PC-9 (cell line): ENCODE measurements at places on chromosomes 2 and 18. TPM values are rescaled to one million over a fixed set of nuclear protein-coding genes. Genes with fewer than 3 reads are reported as not detected.

GRCh38 chr2:158738363-158738762, 56.8 kb upstream of the DAPL1 start:
- H3K4me1 ChIP-seq, result peaks cover 31% of the 10 kb centered on the region
- no peaks in the 10 kb centered on the region for H3K36me3 ChIP-seq
- H3K4me3 ChIP-seq, result no peak overlapping the region
- no peaks in the 10 kb centered on the region for H3K27me3 ChIP-seq
- DNase-seq, result no peak

TSPYL6 gene
- not detected in 2 replicates for total RNA-seq

DNA sequence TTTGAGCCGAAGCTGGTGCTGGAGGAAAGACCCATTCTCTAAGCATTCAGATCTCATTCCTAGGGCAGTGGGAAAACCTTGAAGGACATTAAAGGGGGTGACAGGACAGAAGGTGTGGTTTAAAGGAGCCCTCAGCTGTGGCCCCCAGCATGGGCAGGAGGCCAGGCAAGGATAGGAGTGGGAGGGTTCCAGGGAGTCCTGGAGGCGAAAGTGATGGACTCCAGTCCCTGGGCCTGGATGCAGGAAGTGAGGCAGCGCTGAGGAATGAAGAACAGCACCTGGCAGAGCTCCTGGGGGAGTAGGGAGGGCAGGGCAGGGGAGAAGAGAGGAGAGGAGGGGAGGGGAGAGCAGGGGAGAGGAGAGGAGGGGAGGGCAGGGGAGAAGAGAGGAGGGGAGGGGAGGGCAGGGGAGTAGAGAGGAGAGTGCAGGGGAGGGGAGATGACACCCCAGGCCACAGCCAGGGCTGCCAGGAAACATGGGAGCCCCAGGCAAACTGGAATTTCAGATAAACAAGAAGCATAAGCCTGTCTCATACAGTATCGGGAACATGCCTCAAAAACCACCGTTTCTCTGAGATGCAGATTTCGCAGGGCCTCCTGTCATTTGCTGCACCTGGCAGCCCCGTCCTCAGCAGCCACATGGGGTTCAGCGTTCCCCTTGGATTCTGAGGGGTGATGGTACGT, 5.7 kb downstream of the RAMP1 start:
- DNase-seq, result peak; percentile 87
- H3K4me3 ChIP-seq, result peak overlapping the region; percentile 12; the same call in 1 of the 2 replicates
- no peaks in the 10 kb centered on the region for H3K27me3 ChIP-seq
- H3K4me1 ChIP-seq, result peaks cover 99% of the 10 kb centered on the region
- peak overlapping the region; percentile 82 for H3K27ac ChIP-seq

DNA sequence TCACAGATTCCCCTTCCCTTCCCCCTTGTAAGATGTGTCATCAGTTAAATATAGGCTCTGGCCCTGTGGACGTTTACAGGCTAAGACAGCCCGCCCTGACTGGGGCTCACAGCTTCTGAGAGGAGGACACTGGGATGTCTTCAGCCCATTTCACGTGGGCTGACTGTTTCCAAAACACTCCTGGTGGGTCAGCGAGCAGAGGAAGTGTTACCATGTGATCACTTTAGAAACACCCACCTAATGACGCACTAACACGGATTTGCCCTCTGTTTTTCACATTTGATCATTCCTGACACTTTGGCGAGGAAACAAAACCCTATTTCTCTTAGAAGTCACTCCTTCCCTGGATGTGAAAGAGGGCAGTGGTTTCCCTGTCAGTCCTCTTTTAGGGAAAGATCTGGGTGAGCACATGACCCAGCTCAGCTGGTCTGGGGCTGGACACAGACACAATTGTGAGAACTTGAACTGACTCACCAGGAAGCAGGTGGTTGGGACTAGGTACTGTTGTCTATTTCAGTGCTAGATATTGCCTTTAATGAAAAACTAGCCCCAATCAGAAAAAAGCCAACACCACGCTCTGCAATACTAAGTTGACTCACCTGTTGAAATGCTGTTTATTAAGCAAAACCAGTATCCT, 38.8 kb downstream of the BMP10 start:
- H3K4me3 ChIP-seq, result no peak overlapping the region
- H3K4me1 ChIP-seq, result no peaks in the 10 kb centered on the region
- H3K27ac ChIP-seq, result no peak overlapping the region
- H3K27me3 ChIP-seq, result no peaks in the 10 kb centered on the region
- DNase-seq, result peak; percentile 17

DNA sequence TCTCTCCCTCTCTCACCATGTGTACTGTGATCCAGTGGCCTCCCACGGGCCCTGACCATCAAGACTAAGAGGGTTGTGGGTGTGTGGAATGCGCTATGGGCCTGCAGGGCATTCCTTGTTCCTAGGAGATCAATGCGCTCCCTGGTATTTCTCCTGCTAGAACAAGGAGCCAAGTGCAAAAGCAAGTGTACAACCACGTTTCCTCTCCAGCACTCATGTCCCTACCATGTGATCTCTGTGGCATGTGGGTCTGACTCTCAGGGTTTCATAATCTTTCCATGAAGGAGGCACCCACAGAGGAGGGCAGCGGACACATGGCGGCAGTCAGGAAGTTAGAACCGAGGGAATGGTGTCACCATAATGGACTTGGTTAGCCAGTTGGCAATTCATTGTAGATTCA, 91.4 kb downstream of the MAPK4 start:
- H3K36me3 ChIP-seq, result no peaks in the 10 kb centered on the region
- no peak overlapping the region for H3K4me3 ChIP-seq
- H3K27ac ChIP-seq, result no peak overlapping the region

ESPNL gene
- total RNA-seq, result 1.1 and 2.2 TPM in 2 replicates

- no peaks in the 10 kb centered on the region; the same call in 1 of the 2 replicates for H3K36me3 ChIP-seq
- H3K4me3 ChIP-seq, result peak overlapping the region; percentile 48; the same call in 1 of the 2 replicates
- H3K4me1 ChIP-seq, result peaks cover 74% of the 10 kb centered on the region
- peak; percentile 97 for DNase-seq
- no peaks in the 10 kb centered on the region for H3K27me3 ChIP-seq
- peak overlapping the region; percentile 99 for H3K27ac ChIP-seq
Measured at GRCh38 chr2:20071397-20072383, 20.3 kb upstream of the LAPTM4A start.

PRKAG3 gene
- not detected in 2 replicates for total RNA-seq

GRCh38 chr2:168525020-168525419, 68.9 kb downstream of the CERS6 start:
- DNase-seq, result no peak
- H3K4me3 ChIP-seq, result no peak overlapping the region
- no peaks in the 10 kb centered on the region for H3K27me3 ChIP-seq

DNA sequence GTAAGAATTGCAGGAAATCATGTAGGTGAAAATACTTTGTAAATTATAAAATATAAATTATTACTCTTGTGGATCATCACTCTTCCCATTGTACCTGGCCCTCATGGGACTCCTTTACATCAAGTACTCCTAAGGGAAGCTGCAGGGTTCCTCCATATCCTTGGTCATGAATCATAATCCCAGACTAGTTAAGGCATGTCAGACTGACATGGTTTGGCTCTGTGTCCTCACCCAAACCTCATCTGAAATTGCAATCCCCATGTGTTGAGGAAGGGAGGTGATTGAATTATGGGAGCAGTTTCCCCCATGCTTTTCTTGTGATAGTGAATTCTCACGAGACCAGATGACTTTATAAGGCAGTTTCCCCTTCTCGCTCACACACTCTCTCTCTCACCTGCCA, 77.1 kb downstream of the CMPK2 start:
- H3K27ac ChIP-seq, result no peak overlapping the region
- H3K4me1 ChIP-seq, result no peaks in the 10 kb centered on the region
- no peaks in the 10 kb centered on the region for H3K36me3 ChIP-seq
- no peak overlapping the region for H3K4me3 ChIP-seq
- H3K27me3 ChIP-seq, result peaks cover 17% of the 10 kb centered on the region; the same call in 1 of the 2 replicates

DNA sequence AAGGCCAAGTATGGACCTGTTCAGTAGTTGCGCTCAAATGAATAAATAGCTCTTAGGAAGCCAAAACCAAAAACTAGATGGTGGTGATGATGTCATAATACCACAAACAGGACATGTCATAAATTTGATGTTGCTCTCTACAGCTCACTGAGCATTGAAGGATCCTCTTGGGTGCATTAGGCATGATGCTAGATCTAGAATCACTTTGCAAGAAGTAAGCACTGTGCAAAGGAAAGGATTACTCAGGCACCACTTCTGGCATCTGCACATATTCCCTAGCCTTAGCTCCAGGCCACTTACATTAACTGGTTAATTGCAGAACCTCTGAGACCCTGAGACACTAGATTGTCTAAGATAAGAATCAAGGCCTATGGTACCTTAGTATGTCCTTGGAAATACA, 58.0 kb downstream of the LRRTM1 start:
- H3K36me3 ChIP-seq, result no peaks in the 10 kb centered on the region
- DNase-seq, result no peak
- peaks cover 6% of the 10 kb centered on the region; the same call in 1 of the 2 replicates for H3K27me3 ChIP-seq
- no peaks in the 10 kb centered on the region for H3K4me1 ChIP-seq
- H3K27ac ChIP-seq, result no peak overlapping the region
- no peak overlapping the region for H3K4me3 ChIP-seq

DNA sequence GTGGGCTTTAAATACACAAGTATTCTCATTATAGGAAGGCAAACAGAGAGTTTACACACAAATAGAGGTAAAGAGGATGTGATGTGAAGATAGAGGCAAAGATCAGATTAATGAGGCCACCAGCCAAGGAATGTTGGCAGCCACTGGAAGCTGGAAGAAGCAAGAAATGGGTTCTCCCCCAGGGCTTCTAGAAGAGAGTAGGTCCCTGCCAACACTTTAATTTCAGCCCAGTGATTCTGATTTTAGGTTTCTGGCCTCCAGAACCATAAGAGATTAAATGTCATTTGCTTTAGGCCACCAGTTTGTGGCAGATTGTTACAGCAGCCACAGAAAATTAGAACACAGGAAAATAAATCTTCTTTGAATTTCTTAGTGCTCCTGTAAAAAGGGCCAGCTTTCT, 916.7 kb downstream of the CPS1 start:
- no peak for DNase-seq
- no peaks in the 10 kb centered on the region for H3K27me3 ChIP-seq
- H3K4me3 ChIP-seq, result no peak overlapping the region

DNA sequence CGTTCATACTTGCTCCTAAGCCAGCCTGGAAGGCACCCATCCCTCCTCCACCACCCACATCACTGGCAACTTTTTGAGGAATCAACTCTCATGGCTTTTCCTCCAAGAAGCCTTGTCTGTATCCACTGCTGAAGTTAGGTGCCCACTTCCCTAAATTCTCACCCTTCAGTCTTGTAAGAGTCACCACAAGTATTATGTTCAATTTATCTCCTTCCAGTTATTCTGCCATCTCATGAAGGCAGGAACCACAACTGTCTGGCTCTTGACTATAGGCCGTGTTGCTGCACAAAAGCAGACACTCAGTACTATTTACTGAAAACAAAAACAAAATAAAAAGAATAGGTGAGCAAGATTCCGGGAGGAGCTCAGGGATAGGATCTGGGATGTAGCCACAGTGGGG, 234.8 kb downstream of the CYRIA start:
- H3K27ac ChIP-seq, result no peak overlapping the region
- no peak overlapping the region for H3K4me3 ChIP-seq
- H3K36me3 ChIP-seq, result no peaks in the 10 kb centered on the region
- no peak for DNase-seq
- H3K4me1 ChIP-seq, result no peaks in the 10 kb centered on the region

TM4SF20 gene
- total RNA-seq, result not detected in 2 replicates

- DNase-seq, result no peak
- H3K4me3 ChIP-seq, result no peak overlapping the region
- H3K27ac ChIP-seq, result no peak overlapping the region
- no peaks in the 10 kb centered on the region for H3K4me1 ChIP-seq
Measured at GRCh38 chr2:236159778-236160170, 8.4 kb downstream of the GBX2 start.

NT5C1B gene
- not detected in 2 replicates for total RNA-seq

GRCh38 chr18:65990174-65990690, 239.4 kb downstream of the CDH7 start:
- H3K27me3 ChIP-seq, result no peaks in the 10 kb centered on the region
- DNase-seq, result no peak
- H3K4me1 ChIP-seq, result no peaks in the 10 kb centered on the region
- H3K4me3 ChIP-seq, result no peak overlapping the region

ANO7 gene
- 6.5 and 8.5 TPM in 2 replicates for total RNA-seq

NXPH2 gene
- not detected in 2 replicates for total RNA-seq

C2orf74 gene
- total RNA-seq, result 19.2 and 22.6 TPM in 2 replicates

FIGN gene
- 3.1 and 7.4 TPM in 2 replicates for total RNA-seq

DIPK1C gene
- total RNA-seq, result not detected in 2 replicates

DNA sequence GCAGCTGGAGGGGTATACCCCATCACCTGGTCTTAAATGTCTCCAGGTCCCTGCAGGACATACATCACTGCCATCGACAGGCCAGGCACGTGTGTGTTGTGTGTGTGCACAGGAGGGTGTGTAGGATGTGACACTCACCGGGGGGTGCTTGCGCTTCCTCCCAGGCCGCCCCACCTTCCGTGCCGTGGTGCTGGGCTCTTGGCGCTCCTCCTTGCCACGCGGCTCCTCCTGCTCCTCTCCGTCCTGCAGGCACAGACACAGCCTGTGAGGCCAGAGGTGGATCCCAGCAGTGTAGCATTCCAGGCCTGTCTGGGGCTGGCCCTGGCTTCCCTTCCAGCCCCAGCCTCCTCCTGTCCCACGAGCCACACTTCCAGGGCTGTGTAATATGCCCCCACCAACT, 41.7 kb downstream of the DNMT3A start:
- peaks cover 15% of the 10 kb centered on the region for H3K4me1 ChIP-seq
- no peak overlapping the region for H3K27ac ChIP-seq
- no peaks in the 10 kb centered on the region for H3K27me3 ChIP-seq

SLC16A14 gene
- 0.57 and 1.4 TPM in 2 replicates for total RNA-seq

- H3K27ac ChIP-seq, result no peak overlapping the region
- no peak for DNase-seq
- H3K4me3 ChIP-seq, result no peak overlapping the region
- H3K4me1 ChIP-seq, result no peaks in the 10 kb centered on the region
- no peaks in the 10 kb centered on the region for H3K36me3 ChIP-seq
Measured at GRCh38 chr2:172725746-172726145, 9.9 kb upstream of the RAPGEF4 start.

DNA sequence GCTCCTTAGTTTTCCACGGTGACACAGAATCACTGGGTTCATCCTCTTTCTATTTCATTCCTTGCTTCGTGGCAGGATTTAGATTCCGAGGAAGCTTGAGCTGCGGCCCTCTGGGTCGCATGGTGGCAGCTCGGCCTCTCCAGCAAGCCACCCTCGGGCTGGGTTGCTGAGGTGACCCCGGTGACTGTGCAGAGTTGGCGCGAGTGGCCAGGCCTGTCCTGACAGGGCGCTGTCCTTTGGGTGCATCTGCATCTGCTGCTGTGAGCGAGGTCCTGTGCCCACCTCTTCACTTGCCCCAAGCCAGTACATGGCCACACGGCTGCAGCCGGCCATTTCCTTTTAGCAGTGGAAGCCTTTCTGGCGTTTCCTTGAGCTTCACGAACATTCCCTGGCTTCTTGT, 21.8 kb downstream of the PRELID3A start:
- no peak overlapping the region for H3K4me3 ChIP-seq
- H3K36me3 ChIP-seq, result no peaks in the 10 kb centered on the region
- no peak for DNase-seq
- no peak overlapping the region for H3K27ac ChIP-seq
- no peaks in the 10 kb centered on the region for H3K27me3 ChIP-seq
